SW 1271 (cell line): ENCODE measurements at places on chromosomes 6 and 20.

DNA sequence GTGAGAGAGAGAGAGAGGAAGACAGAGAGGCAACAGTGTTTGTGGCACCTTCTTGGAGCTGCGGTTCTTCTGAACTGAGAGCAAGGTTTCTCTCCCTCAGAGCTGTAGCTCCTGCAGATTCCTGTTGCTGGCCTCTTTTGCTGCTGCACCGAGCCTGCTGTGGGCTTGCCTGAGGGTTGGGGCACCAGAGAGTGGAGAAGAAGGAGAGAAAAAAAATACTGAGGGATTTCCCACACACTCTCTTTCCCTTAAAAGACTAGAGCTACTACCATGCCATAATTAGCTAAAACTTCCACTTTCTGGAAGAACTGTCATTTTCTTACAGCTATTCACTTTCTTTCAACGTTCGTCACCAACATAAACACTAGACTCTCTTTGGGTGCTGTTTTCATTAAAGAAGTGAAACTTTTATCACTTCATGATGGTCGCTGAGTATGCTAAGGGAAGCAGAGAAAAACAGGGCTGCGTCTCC lies 18.2 kb upstream of the ECI2 start:
- DNase-seq, result no peak

DNA sequence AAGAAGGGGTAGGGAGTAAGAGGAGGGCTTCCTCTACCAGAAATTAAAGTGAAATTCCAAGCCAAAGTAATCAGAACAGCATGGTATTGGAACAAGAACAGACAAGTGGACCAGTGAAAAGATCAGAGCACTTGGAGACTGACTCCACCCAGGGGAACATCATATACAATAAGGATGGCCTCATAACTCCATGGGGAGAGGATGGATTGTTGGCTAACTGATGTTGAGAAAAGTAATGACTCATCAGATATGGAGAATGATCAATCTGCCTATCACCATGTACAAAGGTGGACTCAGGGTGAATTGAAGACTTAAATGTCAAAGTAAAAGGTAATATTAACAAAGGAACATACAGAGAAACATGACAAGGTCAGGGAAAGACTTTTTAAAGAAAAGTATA lies 12.8 kb downstream of the SLC22A3 start:
- no peak for DNase-seq

GRCh38 chr6:152721956-152722355 lies 24.3 kb downstream of the MYCT1 start:
- DNase-seq, result no peak

DNA sequence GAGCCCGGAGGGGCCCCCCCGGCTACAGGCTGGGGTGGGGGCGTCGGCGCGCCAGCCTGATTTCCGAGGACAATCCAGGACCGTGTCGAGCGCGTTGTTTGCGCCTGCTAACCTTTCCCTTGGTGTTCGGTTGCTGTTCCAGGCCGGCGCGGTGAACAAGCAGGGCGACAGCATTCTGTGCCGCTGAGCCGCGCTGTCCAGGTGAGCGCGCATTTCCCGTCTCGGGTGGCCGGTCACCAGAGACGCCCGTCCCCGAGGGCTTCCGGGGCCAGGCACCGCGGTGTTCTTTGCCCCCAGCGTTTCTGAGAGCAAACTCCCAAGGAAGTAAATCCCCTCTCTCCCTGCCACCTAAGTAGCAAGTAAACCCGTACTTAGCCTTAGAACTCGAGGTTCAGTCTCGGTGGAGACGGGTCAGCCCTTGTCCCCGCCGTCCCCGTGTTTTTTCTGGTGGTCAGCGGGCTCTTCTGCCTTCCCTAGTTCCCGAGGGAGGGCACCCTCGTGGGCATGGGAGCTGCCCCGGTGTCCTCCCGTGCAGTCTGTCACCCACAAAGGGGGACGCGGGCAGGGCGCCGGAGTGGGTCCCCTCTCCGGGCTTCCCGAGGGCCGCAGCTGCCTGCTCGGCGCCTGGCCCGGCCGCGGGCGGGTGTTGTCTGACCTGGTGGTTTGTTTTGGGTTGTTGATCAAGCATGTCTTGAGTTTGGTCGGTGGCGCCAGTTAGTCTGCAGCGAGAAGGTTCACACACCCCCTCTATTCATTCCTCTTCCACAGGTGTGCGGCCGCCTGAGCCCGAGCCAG lies 1.5 kb downstream of the ID4 start:
- DNase-seq, result no peak

GRCh38 chr20:24647713-24648112 lies 178.3 kb downstream of the SYNDIG1 start:
- DNase-seq, result no peak

DNA sequence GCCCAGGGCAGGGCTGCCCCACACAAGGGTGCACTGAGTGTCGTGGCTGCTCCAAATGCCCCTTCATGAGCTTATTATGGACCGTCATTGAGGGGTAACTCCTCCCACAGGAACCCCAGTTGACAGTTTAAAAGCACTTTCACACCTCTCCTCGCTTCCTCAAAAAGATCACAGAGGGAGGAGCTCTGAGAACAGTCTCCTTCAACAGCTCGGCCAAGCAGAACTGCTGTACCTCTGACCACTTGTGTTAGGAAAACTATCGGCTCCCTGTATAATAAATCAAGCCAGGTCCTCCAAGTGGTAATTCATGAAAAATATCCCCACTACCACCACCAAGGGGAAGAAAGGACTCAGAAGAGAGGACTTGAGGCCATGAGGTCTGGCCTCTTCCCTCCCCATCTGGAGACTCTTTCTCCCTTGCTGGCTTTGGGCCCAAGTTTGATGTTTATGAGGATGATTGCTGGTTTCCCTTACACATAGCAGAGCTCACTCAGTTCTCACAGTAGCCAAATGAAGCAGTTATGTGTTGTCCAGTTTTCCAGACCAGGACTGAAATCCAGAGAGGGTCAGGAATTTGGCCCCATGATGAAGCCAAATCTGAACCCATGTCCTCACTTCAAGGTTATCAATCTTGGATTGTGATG lies 8.7 kb downstream of the SNX21 start:
- DNase-seq, result no peak

GRCh38 chr20:34595377-34596184 lies 37.1 kb downstream of the MAP1LC3A start:
- DNase-seq, result no peak

GRCh38 chr6:120108061-120108795 lies 758.7 kb upstream of the MAN1A1 start:
- no peak for DNase-seq

GRCh38 chr6:21348504-21349195 lies 244.9 kb upstream of the SOX4 start:
- DNase-seq, result no peak

- DNase-seq, result no peak
These were observed 59.5 kb upstream of the BMP2 start for GRCh38 chr20:6708010-6708409.

DNA sequence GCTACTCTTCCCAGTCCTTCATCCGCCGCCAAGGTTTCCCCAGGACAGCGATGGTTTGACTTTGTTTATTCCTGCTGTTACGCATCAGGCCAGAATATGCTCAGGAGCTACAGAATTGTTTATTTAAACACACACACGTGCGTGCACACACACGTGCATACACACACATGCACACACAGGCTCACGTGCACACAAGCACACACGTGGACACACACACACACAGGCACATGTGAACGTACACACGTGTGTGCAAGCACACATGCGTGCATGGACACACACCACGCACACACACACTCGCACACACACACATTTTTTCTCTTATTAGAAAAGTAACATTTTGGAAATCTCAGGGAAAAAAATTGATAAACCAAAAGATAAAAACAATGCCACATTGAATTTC lies 64.6 kb upstream of the UST start:
- DNase-seq, result no peak

DNA sequence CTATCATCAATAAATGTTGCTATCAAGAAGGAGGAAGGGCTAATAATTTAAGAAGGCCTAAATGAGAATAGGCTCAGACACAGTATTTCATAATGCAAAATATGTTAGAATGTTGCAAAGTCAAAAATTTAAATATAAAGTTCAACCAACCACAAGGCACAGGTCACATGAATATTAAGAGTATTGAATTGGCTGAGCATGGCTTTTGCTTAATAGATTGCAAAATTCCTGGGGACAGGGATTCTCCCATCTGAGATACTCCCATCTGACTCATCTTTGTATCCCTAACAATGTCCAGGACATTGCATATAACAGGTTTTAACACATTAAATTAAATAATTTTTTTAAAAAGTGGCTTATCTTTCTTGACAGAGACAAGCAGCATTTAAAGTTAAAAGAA lies 32.9 kb upstream of the UTRN start:
- DNase-seq, result no peak

DNA sequence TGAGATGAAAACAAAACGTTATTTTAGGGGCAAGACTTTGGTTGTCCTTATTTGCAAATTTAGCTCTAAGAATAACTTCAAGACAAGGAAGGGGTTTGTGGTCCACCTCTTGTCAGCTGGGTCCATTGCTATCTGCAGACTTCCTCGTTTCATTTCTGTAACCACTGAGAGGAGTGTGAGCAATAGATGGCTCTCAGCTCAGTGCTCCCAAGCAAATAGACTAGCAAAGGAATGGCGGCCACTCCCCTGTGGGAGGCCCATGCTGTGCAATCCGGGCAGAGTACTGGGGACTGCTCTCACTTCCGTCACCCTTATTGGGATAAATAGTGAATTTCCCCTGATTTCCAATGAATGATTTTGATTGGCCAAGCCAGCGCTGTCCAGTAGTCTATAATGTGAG lies 176.6 kb downstream of the ZDHHC14 start:
- no peak for DNase-seq

- no peak for DNase-seq
These were observed 361.5 kb downstream of the EPM2A start for GRCh38 chr6:145373826-145374225.

GRCh38 chr6:161233986-161234661 lies 39.7 kb downstream of the AGPAT4 start:
- no peak for DNase-seq

GRCh38 chr20:8809107-8809953 lies 259.6 kb upstream of the PLCB4 start:
- no peak for DNase-seq

GRCh38 chr6:80316686-80317231 lies 210.3 kb downstream of the BCKDHB start:
- DNase-seq, result no peak

GRCh38 chr6:127348028-127348661 lies 4.7 kb upstream of the ECHDC1 start:
- no peak for DNase-seq

GRCh38 chr6:14889188-14889587 lies 356.7 kb upstream of the JARID2 start:
- DNase-seq, result no peak

GRCh38 chr6:138953451-138953850 lies 34.6 kb downstream of the REPS1 start:
- peak; percentile 6 for DNase-seq

DNA sequence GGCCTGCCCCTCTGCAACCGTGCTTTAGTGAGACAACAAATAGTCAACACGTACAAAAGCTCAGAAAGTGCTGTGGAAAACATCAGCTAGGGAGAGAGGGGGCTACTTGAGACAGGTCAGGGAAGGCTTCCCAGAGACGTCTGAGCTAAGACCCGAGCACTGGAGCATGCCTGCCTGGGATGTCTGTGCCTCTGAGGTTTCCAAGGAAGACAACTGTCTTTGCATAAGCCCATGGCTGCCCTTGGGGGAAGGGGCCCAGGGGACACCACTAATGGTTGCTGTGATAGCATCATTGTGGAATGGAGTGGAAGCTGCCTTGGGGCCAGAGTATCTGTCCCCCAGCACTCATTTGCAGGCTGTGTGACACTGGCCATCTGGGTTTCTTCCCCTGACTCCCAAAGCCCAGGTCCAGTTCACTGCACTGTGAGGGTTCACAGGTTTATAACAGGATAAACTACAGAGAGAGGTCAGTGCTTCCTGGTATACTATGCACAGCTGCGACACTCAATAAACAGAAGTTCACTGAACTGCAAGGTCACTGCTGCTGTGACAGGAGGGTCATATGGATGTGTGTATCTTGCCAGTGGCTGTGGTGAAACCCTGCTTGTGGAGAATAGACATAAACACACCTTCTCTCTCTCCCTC lies 1.5 kb upstream of the ARFGEF2 start:
- DNase-seq, result no peak

- DNase-seq, result no peak
These were observed 24.9 kb upstream of the PLN start for GRCh38 chr6:118523216-118523615.

DNA sequence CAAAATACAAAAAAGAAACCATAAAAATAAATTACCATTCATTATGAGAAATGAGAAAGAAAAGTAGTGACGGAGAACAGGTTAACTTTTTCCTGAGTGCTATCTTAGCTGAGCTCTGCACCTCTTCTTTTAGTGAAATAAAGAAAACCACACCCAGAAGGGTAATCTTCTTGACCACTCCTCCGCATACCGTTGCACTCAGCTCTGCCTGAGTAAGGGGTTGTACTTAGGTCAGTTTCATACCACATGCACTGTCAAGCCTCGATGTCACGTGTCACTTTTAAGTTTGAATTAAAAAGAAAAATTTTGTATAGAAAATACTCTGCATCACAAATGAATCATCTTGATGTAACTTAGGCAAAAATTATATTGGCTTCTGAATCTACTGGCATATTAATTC lies 2.8 kb downstream of the EZR start:
- no peak for DNase-seq

- DNase-seq, result no peak
These were observed 58.2 kb downstream of the PIGU start for GRCh38 chr20:34618676-34619075.

GRCh38 chr6:40406175-40406574 lies 181.0 kb downstream of the LRFN2 start:
- DNase-seq, result no peak

GRCh38 chr20:35121186-35121585 lies 25.9 kb downstream of the EDEM2 start:
- DNase-seq, result no peak

DNA sequence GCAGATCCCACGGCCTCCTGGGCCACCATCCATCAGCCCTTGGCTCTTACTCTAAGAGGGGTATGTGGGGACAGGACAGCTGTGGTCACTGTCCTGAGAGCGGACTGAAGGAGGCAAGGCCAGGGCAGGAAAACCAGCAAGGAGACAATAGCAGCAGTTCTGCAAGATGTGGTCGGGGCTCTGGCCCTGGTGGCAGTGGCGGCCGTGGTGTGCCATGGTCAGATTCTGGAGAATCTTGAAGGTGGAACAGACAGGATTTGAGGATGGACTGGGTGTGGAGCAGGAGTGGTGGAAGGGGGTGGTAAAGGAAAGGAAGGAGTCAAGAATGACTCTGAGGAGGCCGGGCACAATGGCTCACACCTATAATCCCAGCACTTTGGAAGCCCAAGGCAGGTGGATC lies 5.9 kb upstream of the MAP1LC3A start:
- DNase-seq, result no peak
